ENCODE measurements at places on chromosomes 6 and 20. TPM values are rescaled to one million over a fixed set of nuclear protein-coding genes. Genes with fewer than 3 reads are reported as not detected.

PHACTR3 gene
- polyA plus RNA-seq: not detected

BNIP5 gene
- not detected for polyA plus RNA-seq

CYP21A2 gene
- 0.05 TPM for polyA plus RNA-seq

DNA sequence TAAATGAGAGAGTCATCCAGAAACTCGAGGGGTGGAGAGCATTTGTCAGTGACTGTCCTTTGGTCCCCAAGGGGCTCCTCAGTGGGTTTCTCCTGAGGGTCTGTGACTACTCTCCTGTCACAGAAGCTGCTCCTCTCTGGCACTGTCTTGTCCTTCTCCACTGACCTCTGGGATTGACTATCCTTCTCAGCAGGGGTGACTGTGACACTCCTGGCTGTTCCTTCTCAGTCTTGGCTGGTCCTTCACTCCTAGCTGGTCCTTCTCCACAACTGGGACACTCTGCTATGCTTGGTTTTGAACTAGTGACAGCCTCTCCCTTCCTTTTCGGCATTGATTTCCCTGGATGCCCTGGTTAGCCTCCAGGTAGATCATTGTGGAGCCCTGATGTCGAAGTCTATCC is 33.5 kb downstream of the DYNLT1 start:
- DNase-seq: no peak

GRCh38 chr6:98724537-98724936 is 109.8 kb upstream of the POU3F2 start:
- no peak for DNase-seq

- no peak for DNase-seq
These were observed 14.3 kb upstream of the RAB5IF start for GRCh38 chr20:36591281-36591680.
